Calu3 (cell line): ENCODE measurements at places on chromosomes 16 and 17. TPM values are rescaled to one million over a fixed set of nuclear protein-coding genes. Genes with fewer than 3 reads are reported as not detected.

Gene SLC47A2
- total RNA-seq: not detected in 2 replicates

Gene KRT27
- not detected in 2 replicates for total RNA-seq

Gene ST6GALNAC2
- total RNA-seq: 10.5 and 11.6 TPM in 2 replicates

Gene GPR142
- total RNA-seq: not detected in 2 replicates

Gene CHD3
- total RNA-seq: 108 and 116 TPM in 2 replicates

- no peak overlapping the region for H3K27ac ChIP-seq
- DNase-seq: no peak
- no peaks in the 10 kb centered on the region for H3K36me3 ChIP-seq
- H3K27me3 ChIP-seq: peaks cover 38% of the 10 kb centered on the region
These were observed 36.5 kb downstream of the IRF8 start for GRCh38 chr16:85935391-85935973.

DNA sequence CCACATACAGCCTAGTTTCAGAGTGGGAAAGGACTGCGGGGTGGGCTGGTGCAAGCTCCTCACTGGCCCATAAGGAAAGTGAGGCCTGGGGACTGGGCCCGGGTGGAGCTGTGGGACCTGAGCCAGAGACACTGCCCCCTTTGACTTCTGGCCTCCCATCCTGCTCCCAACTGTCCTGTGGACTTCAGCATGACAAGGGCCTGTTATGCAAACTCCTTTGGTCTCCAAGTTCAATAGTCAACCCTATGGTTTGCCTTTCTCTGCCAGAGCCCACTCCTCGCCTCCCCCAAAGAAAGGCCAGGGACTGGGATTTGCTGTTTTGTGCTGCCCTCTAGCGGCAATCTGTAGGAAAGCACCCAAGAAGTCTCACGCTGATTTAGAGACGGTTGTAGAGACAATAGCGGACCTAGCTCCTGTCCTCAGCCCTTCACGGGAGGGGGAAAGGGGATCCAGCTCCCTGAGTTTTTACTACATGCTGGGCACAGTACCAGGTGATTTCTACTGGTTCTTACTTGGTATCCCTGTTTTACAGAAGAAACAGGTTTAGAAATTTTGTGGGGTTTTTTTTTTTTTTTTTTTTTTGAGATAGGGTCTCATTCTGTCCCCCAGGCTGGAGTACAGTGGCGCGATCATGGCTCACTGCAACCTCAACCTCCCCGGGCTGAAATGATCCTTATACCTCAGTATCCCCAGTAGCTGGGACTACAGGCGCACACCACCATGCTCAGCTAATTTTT, 1.2 kb upstream of the TLCD3B start:
- H3K4me1 ChIP-seq: peaks cover 9% of the 10 kb centered on the region
- peak; percentile 74 for DNase-seq
- peaks cover 6% of the 10 kb centered on the region for H3K36me3 ChIP-seq

DNA sequence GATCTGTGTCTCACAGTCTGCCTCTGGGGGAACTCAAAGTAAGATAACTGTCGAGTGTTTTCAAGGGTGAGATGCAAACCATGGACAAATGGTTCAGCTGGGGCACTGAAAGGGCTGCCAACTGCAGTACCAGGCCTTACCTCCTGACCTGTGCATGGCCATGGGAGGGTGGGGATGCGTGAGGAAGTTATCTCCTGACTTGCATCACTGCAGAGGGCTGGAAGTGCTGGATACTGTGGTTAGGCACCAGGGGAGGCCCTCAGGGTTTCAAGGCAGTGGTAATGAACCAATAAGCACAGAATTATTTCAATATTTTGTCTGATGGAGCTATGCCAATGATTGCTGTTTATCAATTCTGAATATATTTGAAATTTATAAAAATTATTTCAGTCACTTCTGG, 159.2 kb downstream of the CYLD start:
- no peak for DNase-seq
- H3K27ac ChIP-seq: no peak overlapping the region
- no peaks in the 10 kb centered on the region for H3K36me3 ChIP-seq
- no peaks in the 10 kb centered on the region for H3K4me1 ChIP-seq
- peaks cover 99% of the 10 kb centered on the region for H3K27me3 ChIP-seq

- no peaks in the 10 kb centered on the region for H3K4me1 ChIP-seq
- no peaks in the 10 kb centered on the region for H3K36me3 ChIP-seq
- H3K27ac ChIP-seq: no peak overlapping the region
- DNase-seq: no peak
- H3K27me3 ChIP-seq: peaks cover 91% of the 10 kb centered on the region
These were observed 40.0 kb upstream of the CD300E start for GRCh38 chr17:74663561-74663960.

DNA sequence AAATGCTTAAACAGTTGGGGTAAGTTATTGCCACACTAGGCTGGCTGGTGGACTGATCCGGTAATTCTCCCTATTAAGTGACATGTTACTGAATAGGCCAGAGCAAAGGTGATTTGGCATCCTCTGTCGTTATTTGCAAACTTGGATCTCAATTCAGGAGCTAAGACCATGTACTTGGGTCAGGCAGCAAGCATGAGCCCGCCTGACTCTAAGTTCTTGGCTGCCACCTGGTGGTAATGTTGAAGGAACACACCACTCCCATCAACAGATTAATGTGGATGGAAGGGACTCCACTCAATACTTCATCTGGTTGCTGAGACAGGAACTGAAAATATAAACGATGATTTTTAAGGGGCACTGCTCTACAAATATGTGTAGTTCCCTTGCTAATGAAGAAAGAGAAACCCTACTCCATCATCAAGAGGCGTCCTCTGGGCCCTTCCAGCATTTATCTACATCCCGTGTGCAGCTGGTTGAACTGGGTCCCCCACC, 70.8 kb downstream of the EMP2 start:
- peak; percentile 87 for DNase-seq
- H3K36me3 ChIP-seq: no peaks in the 10 kb centered on the region
- no peak overlapping the region for H3K27ac ChIP-seq
- peaks cover 7% of the 10 kb centered on the region for H3K4me1 ChIP-seq

DNA sequence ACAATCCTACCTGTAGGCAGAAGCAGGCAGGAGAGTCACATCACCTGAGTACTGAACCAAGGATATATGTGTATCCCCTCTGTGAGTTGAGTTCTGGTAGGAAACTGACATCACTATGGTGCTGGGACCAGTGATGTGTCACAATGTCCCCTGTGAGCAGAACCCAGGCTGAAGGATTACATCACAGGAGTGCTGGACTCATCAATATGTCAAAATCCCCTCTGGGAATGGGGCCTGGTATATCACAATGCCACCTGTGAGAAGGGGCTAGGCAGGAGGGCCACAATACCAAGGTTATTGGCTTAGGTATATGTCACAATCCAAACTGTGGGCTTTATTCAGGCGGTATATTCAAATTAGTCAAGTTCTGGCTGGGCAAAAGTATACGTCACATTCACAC, 2098.3 kb downstream of the TP53TG3F start:
- H3K4me3 ChIP-seq: no peak overlapping the region
- no peaks in the 10 kb centered on the region for H3K27me3 ChIP-seq
- no peaks in the 10 kb centered on the region for H3K4me1 ChIP-seq
- H3K36me3 ChIP-seq: no peaks in the 10 kb centered on the region

DNA sequence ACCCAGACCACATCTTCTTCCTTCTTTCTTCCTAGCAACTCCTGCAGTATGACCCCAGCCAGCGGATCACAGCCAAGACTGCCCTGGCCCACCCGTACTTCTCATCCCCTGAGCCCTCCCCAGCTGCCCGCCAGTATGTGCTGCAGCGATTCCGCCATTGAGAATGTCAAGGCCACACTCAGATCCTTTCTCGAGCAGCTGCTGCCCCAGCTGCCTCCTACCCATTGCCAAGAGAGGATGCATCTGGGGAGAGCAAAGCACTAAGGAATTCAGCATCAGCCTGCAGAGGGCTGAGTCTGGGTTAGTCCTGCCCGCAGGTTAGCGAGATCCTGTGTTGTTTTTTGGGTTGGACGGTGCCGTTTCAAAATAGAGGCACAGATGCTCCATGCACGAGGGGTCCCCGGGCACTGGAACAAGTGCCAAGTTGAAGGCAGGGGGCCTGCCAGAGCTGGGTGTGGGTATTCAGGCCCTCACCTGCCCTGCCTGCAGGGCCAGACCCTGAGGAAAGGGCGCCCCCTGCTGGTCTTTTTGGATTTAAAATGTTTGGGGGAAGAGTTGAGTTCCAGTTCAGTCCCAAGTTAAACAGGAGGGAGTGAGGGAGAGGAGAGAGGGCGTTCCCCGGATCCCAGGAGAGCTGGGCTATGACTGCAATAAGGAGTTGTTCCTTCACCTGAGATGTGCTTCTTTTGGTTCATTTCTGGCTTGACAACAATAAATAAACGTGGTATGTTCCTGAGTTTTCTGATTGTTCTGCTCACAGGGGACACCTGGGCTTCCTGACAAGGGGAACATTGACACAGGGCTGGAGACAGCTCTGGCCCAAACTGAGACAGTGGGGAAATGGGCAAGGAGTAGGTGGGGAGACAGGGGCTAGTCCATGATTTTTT, 4.9 kb downstream of the CDK3 start:
- H3K27me3 ChIP-seq: no peaks in the 10 kb centered on the region
- DNase-seq: peak; percentile 91
- H3K4me3 ChIP-seq: peak overlapping the region; percentile 14
- H3K4me1 ChIP-seq: peaks cover 12% of the 10 kb centered on the region
- peaks cover 61% of the 10 kb centered on the region for H3K36me3 ChIP-seq

DNA sequence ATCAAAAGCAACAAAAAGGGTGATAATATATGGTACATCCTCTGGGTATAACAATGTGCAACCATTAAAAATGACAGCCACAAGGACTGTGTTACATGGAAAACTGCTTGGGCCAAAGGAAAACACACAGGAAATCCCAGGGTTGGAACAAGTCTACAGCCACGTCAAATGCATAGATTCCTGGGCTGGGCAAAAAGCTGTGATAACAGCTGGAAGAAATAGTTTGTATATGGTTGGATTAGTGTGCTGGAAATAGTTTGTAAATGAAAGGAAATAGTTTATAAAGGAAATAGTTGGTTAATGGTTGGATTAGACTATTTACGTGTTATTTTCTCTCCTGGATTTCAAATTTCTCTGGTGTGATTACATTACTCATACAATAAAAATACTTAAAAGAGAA, 2.6 kb downstream of the HSD17B2 start:
- peaks cover 10% of the 10 kb centered on the region for H3K27me3 ChIP-seq
- peaks cover 35% of the 10 kb centered on the region for H3K4me1 ChIP-seq
- peaks cover 16% of the 10 kb centered on the region for H3K36me3 ChIP-seq
- no peak overlapping the region for H3K27ac ChIP-seq
- DNase-seq: no peak
- no peak overlapping the region for H3K4me3 ChIP-seq

- H3K36me3 ChIP-seq: no peaks in the 10 kb centered on the region
- H3K4me3 ChIP-seq: no peak overlapping the region
- H3K27me3 ChIP-seq: no peaks in the 10 kb centered on the region
- no peak overlapping the region for H3K27ac ChIP-seq
- peak; percentile 93 for DNase-seq
- H3K4me1 ChIP-seq: peaks cover 19% of the 10 kb centered on the region
These were observed 7.8 kb upstream of the RNF213 start for GRCh38 chr17:80252871-80253270.

GRCh38 chr16:85061566-85061965, 34.0 kb downstream of the KIAA0513 start:
- H3K36me3 ChIP-seq: no peaks in the 10 kb centered on the region
- H3K4me3 ChIP-seq: no peak overlapping the region
- H3K27ac ChIP-seq: no peak overlapping the region
- DNase-seq: no peak
- no peaks in the 10 kb centered on the region for H3K27me3 ChIP-seq
